Effector memory CD8-positive, alpha-beta T cell (primary cell): ENCODE measurements at places on chromosomes 13 and 19.

DNA sequence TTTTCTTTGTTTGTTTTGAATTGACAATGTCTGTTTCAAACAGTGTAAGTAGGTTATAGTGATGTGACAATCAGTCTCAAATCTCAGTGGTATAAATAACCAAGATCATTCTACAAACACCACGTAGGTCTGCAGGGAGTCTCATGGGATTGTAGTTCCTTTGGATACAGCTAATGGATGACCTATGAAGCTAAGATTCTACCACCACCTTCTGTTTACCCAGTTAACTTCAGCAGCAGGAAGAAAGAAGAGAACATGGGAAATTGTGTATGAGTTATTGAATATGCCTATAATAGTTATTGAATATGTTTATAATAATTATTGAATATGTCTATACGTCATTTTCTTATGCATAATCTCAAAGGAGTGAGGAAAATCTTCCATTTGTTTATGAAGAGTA lies 63.9 kb upstream of the SLITRK5 start:
- no peak for DNase-seq

GRCh38 chr13:65971541-65971940 lies 1258.6 kb downstream of the PCDH9 start:
- DNase-seq: no peak

DNA sequence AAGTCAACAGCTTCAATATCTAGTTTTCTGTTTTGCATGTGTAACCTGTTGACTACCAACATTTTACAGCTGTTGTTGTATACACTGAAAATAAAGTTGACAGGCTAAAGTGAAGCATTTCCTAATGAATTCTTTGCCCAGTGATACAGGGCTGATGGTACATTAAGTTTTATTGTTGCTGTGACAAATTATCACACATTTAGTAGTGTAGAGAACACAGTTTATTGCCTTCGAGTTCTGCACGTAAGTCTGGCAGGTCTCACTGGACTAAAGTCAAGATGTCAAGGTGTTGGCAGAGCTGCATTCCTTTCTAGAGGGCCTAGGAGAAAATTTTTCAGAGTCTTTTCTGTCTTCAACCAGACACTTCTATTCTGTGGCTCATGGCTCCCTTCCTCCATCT lies 184.2 kb downstream of the SLITRK6 start:
- no peak for DNase-seq

DNA sequence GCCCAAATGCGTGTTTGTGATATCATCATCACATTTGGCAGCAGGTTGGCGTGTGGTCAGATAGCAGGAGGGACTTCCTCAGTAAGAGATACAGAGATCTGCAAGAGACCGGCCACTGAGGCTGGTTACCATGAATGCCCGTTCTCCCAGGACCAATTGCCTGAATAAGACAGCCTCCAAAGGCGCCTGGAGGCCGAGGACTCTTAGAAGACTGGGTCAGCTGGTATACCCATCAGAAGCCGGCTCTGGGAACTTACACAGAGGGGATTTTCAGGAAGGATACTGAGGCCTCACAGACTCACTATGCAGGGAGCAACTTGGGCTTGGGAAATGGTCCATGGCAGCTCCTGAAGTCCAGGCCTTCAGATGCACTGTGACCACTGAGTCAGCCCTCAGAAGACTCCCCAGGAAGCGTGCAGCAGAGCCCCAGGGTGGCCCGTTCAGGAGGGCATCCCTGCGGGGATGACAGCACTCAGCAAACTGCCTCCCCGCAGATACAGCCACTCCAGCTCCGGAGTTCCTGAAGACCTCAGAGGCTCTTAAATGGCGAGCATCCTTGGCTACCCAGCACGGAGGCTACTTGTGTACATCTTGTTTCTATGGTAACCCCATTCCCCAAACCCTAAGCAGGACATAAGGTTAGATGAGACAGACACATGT lies 26.4 kb upstream of the VSTM2B start:
- DNase-seq: no peak

GRCh38 chr13:28872427-28873176 lies 52.5 kb downstream of the MTUS2 start:
- no peak for DNase-seq

DNA sequence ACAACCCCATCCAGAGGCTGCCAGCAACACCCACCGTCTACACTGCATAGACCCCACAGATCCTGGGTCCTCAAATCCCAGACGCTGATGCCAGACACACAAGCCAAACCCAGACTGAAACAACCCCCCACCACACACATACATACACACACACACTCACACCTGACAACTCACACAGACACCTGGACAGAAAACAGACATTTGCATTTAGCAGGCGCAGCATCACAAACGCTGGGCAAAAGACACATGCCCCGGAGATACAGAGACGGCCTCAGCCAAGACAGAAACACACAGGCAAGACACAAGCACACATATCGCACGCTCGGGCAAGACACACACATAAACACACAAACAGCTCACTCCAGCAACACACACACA lies 1.3 kb downstream of the BBC3 start:
- no peak for DNase-seq
